ENCODE measurements at places on chromosomes 3 and 15.
A peak's percentile ranks its signal among the peaks of the same experiment; 100 is the strongest.

GRCh38 chr3:140219923-140220452 is 285.0 kb downstream of the CLSTN2 start:
- no peak for DNase-seq

DNA sequence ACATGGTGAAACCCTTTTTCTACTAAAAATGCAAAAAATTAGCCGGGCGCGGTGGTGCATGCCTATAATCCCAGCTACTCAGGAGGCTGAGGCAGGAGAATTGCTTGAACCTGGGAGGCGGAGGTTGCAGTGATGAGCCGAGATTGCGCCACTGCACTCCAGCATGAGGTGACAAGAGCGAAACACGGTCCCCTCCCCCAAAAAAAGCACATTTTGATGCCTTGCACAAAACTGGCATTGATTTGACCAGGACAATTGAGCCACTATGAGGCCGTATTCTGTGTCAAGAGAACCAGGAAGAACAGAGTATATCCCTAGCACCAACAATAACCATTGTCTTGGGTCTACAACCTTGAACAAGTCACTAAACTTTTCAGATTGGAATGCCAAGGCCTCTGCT is 50.6 kb downstream of the SH3BP5 start:
- no peak for DNase-seq

- no peak for DNase-seq
Observed at GRCh38 chr15:94125698-94126097, 105.7 kb upstream of the MCTP2 start.

- no peak for DNase-seq
Observed at GRCh38 chr15:61764141-61764540, 296.1 kb downstream of the VPS13C start.

DNA sequence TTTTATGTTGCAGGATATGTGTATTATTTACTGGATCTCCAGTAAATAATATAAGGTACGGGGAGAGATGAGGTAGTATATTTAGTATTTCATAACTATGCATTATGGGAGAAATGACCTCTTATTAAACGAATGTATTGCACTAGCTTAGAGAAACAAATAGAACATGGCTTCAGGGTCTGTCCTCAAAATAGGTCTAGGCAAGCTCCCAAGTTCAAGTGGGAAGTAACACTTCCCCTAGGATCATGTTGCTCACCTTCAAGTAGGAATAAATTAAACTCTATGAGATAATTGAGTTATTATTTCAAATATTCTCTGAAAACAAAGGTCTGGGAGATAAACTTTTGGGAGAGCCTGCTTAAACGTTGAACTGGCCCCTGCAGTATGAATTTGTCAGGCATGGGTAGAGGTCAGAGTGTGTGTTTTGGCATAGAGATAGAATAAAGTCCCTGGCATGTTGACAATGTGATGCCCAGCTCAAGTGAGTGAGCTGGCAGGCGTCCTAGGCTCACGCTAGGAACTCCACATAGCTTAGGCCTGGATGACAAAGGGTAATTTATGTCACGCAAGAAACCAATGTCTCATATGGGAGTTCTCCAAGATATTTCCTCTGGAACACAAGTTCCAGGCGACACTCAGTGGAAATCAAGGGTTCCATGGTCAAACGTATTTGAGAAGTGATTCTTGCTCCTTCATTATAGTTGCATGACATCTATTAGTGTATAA is 236.8 kb downstream of the CACNA2D3 start:
- no peak for DNase-seq

- DNase-seq = no peak
Observed at GRCh38 chr3:100210772-100211135, 50.0 kb upstream of the TBC1D23 start.

DNA sequence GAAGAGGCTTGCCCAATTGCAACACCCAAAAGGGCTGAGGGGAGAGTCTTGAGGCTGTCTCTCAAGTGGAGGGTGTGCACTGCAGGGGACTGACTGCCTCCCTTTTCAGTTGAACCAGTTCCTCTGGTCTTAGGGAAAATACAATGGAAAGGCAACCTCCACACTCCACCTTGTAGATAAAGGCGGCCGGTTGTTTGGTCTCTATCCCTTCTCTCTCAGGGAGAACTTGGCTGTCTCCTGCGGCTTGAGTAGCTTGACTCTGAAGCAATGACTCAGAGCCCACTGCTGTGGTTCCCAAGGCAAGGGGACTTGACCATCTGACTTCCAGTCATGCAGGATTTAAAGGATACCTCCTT is 143.2 kb upstream of the UMPS start:
- DNase-seq = no peak

DNA sequence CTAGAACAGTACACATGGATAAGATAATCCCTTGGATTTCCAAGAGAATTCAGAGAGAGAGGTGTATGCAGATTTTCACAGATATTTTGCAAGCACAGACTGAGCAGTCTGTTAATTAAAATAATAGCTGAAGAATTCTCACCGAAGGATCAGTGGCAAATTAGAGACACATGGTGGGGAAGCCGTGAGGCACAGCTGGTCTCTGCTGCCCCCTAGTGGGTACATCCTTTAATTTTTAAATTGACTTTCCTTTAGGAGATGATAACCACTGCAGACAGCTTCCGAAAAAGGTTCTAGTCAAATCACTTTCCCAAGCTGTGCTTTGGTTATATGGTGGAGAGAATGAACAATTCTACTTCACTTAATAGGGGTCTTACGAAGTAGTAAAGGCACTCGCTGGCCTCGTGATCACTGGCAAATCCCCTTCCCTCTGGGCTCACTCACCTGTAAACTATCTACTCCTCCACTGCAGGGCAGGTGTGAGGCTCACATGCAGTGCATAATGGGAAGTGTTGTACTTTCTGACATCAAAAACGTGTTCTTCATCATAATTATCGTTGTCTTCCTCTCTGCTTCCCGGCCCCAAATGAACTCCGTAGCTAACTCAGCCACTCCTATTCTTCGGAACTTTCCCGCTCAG is 19.5 kb downstream of the MESD start:
- peak; percentile 57 for DNase-seq

- no peak for DNase-seq
Observed at GRCh38 chr3:72070005-72070404, 285.1 kb upstream of the PROK2 start.

- no peak for DNase-seq
Observed at GRCh38 chr3:156259896-156260295, 139.5 kb downstream of the KCNAB1 start.

DNA sequence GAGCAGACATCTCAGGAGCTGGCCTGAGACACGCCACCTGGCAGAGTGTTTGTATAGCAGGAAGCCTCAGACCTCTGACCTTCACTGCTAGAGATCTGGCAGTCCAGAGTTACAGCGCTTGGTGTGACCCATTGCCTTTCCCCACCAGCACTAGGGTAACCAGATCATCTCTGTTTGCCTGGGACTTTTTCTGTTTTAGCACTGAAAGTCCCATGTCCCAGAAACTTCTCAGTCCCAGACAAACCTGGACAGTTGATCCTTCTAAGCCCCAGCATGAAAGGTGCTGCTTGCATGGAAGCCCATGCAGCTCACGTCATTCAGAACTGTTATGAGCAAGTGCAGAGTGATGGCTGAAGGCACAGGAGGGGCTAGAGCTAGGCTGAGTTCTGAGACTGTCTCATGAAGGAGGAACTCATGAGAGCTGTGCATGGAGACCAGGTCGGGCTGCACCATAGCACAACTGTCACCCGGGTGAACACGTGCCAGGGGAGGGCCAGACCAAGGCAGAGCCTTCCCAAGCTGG is 18.2 kb upstream of the AHSG start:
- no peak for DNase-seq

GRCh38 chr3:141643391-141643790 is 94.7 kb upstream of the RNF7 start:
- no peak for DNase-seq

DNA sequence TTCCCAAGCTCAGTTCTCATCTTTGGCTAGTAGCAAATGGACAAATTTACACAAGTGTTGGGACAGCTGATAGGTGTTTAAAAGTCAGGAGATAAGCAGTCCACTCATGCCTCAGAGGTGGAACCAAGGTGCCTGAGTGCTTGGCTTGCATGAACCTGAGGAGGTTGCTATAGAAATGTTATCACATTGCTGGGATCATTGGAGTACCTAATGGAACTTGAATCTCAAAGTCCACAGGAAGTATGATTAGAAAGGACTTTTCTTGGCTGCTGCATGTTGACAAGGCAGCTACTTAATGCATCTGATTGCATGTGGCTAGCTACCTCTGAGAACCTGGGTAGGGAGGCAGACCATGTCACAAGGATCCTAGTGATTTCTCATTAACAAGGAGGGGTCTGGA is 39.5 kb upstream of the C3orf80 start:
- no peak for DNase-seq

DNA sequence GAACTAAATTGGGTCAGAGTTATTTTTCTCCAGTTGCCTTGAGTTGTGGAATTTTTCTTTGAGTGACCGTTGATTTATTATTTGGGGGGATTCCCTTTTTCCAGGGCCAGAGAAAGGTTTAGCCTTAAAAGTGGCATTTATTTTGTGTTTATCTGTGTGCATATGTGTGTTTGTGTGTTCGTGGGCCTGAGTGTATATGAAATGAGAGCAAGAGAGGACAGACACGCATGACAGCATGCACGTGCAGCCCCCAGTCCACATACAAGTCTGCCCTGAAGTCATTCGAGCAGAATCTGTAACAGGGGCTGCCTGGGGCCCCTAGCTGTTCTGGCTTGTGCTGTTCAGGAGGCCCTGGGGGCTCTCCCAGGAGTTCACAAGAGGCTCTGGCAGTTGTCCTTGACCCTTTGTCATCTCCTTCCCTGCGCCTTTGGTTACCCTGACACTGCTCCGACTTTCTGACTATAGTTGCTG is 18.3 kb upstream of the TRAK1 start:
- no peak for DNase-seq

GRCh38 chr3:37899101-37899707 is 37.5 kb downstream of the CTDSPL start:
- DNase-seq = no peak

GRCh38 chr3:69113536-69113935 is 8.9 kb downstream of the LMOD3 start:
- no peak for DNase-seq

DNA sequence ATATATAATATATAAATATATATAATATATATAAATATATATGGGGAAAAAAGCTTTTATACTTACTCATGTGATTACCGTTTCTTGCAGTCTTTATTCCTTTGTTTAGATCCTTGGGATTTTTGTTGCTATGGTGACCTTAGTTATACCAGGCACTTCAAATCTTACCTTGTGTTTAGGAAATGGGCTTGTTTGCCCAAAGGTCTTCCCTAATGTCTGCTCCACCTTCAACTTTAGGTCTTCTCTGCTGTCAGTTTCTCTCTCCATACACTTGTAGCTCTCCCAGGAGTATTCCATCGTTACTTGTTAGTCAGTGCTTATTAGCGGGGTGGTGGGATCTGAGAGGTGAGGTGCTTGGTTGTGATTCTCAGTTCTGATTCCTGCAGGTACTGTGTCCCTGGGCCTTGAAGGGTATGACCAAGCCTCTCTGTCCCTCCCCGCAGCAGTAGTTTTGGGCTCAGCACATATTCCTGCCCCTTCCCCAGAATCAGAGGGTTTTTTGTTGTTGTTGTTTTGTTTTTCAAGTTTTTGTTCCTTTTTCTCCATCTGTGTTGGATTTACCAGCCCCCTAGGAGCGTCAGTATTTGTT is 9.6 kb upstream of the LAMP3 start:
- no peak for DNase-seq

DNA sequence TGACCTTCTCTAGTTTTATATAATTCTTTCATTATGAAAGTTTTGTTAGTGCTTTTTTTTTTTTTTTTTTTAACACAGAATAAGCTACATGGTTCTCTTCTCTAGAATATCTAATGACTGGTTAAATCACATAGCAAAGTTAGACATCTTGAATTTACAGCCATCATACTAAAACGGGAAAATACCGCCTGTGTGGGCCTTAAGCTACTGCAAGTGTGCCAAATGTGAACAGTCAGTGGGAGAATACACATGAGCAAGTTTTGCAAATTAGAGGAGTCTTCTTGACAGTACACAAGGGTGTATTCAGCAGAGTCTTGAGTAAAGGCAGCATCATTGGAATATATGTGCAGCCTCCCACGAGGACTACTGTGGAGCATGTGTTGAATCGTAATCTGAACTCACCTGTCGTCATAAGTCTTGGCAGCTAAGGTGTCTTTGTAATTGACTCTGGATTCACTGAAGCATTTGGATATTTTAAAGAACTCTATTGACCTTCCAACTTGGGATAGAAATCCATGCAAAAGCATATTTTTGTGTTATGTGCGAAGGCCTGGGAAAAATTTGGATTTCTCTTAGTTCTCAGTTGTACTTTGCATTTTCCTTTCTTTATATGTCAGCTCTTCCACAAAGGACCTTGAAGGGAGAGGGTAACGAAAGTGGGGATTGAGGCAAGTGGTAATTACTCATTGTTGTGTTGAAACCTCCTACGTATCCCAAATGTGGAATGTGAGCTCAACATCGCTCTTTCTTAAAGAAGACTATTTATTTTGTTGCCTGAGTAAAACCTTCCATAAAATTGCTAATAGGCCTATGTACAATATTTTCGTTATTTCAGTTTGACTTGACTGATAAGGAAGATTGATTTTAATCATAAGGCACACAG is 117.4 kb downstream of the ATG7 start:
- no peak for DNase-seq

DNA sequence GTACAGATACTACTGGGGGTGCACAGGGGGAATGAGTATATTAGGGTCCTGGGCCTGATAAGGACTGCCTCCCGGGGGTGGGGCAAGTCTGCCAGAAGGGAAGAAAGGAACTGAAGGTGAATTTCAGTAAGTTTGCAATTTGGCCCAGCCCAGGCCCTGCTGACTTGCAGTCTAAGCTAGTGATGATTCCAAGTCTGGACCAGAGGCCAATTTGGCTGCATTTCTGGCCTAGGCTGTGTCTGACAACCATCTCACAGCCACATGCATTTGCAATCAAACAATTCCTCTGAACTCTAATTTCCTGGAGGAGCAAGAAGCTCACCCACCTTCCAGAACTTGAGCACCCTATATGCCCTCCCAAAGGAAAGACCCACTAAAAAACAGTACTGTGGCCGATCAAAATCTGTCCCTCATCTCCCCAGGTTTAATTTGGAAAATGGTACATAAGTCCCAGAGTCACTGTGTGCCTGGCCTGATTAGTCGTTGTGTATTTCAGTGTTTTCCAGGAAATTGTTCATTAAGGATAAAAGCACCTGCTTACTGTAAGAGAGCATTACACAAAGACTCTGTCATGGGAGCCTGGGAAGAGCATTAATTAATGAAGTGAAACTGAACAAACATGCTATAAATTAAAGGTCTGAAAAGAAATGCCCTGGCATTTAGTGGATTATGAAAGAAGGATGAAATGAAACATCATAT is 114.5 kb downstream of the MEGF11 start:
- no peak for DNase-seq

- DNase-seq = no peak
Observed at GRCh38 chr15:37574985-37575384, 359.5 kb upstream of the TMCO5A start.

DNA sequence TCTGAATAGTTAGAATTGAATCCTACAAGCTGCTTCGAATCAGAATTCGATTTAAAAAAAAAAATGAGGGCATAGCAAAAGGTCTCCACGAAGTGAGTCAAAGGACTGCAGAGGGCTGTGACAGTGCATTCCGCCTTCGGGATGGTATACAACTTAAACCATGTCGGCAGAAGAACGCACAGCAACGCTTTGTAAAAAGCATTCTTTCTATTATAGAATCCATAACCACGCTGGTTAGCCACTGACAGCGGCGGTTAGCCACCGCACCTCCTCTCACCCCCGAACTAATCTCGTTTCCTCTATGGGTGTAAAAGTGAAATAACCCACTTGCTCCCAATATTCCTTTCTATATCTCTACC is 664 bp upstream of the PIK3CA start:
- DNase-seq = no peak

Measured in CD14-positive monocyte (primary cell).